ENCODE measurements at places on chromosomes 5 and 9.

- DNase-seq, result no peak
Measured at GRCh38 chr5:131671994-131672655, 37.1 kb upstream of the RAPGEF6 start.

- no peak for DNase-seq
Measured at GRCh38 chr5:107468276-107468675, 202.5 kb downstream of the EFNA5 start.

DNA sequence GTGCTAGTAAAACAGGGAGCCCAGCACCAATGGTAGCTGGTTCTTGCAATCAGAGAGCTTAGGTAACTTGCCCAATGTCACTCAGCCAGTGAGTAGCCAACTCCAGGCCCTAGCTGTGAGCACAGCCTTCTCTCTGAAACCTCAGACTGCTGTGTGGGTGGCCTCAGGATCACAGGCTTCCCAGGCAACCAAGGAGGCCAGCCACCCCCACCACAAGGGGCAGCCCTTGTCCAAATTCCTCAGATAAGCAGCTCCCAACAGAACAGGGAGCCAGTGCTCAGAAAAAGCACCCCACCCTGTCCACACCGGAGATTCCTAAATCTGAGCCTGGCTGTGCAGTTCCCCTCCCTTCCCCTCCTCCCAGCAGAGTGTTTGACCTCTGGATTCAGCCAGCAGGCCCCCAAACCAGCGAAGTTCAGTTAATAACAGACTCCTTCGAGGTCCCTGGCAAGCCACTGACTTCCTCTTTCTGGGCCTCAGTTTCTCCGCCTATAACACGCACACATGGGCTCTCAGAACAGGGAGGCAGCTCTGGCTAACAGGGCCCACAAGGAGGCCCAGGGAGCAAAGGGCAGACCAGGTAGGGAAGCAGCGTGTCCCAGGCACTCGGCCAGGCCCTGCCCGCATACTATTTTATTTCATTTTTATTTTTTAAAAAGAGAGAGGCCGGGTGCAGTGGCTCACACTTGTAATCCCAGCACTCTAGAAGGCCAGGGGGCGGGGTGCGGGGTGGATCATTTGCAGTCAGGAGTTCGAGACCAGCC lies 2.7 kb downstream of the EEIG1 start:
- no peak for DNase-seq

GRCh38 chr5:25029004-25029403 lies 384.2 kb upstream of the CDH10 start:
- DNase-seq, result peak; percentile 38

DNA sequence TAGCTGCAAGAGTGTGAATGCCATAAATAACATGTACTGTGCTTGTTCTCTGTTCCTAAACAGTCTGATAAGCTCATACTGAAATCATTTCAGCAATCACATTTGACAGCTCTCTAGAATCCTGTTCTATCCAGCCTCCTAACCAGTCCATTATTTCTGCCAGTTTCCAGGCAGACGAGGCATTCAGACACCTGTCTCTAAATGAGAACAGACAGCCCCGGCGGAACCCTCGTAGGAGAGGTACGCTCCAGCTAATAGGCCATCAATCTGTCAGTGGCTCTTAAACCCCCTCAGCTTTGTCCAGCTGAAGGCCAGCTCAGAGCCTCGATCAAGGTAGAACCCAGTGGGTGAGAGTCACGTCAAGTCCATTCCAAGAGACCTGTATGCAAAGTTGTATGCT lies 272.3 kb downstream of the GLIS3 start:
- DNase-seq, result no peak

GRCh38 chr5:5572010-5572865 lies 149.8 kb downstream of the ICE1 start:
- no peak for DNase-seq

DNA sequence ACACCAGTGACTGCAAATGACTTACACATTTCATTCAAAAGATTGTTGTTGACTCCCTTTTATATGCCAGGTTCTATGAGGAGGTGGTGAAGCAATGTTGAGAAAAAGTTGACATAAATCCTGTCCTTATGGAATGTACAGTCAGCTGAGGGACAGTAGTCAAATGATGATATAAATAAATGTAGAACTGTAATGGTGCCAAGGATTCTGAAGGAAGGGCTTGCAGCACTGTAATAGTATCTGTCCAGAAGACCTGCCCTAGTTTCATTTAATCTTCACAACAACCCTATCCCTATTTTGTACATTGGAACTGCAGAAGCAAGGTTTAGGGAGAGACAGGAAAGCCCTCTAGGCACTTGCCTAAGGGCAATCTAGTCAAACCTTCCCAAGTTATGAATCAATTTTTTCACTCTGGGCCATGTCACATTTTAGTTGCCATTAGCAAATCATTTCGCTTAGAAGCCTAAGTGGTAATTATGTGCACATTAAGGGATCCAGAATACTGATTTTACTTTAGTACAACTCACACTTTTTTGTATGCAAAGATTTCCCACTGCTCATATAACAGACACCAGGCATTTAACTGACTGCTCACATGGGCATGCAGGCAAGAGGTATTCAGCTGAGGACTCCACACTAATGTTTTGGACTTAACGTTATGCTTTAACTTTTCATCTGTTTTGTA lies 34.5 kb upstream of the LIFR start:
- no peak for DNase-seq

DNA sequence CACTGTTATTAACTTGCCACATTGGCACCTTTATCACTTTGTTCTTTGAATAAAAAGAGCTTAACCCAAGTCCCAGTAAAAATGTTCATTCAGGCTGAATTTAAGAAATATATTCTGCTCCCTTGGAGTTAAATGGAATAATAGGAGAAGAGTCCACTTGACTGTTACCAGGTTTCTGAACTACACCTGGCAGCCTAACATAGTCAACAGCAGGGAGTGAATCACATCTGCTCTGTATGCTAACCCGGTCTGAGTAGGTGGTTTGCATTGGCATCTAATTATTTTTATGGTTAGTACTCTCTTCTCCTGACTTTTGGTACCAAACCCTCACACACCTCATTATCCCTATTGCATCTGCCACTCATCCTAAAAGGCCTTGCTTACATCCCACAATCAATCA lies 86.7 kb downstream of the STK32A start:
- DNase-seq, result no peak

GRCh38 chr9:19161257-19162025 lies 34.1 kb upstream of the PLIN2 start:
- DNase-seq, result no peak

- DNase-seq, result no peak
Measured at GRCh38 chr9:118271331-118271730, 567.1 kb downstream of the TLR4 start.

DNA sequence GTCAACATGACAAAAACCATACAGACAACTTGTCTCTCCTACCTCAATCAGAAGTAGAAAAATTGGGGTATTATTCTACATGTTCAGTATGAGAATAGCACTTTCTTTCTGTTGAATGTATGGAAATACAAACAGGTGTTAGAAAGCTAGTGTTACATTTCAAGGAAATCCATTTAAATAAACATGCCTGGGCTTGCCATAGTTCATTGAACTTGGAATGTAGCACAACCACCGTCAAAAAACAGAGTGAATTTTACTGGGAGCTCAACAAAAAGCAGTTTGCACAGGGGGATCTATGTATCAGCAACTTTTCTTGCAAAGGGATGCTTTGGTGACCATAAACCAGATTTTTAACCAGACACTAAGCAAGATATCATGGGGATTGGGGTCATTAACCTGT lies 307.9 kb upstream of the SMARCA2 start:
- no peak for DNase-seq

DNA sequence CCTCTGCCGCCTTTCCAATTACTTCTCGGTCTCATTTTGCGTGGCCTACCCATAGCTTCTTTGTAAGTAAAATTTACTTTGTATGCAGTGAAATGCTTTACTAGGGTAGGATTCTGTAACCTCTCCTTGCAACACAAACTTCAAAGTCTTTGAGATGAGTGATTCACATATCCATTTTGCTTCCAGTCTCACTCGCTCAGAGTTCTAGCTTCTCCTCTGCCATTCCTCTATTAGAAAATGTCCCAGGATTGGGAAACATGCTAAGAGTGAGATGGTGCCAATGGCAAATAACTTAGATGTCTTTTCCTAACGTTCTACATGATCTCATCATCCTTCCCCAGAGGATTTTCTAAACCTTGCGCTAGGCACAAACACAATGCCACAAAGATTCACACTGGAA lies 270.5 kb upstream of the SLC30A5 start:
- DNase-seq, result no peak

GRCh38 chr5:119329666-119330065 lies 26.2 kb upstream of the TNFAIP8 start:
- DNase-seq, result no peak

DNA sequence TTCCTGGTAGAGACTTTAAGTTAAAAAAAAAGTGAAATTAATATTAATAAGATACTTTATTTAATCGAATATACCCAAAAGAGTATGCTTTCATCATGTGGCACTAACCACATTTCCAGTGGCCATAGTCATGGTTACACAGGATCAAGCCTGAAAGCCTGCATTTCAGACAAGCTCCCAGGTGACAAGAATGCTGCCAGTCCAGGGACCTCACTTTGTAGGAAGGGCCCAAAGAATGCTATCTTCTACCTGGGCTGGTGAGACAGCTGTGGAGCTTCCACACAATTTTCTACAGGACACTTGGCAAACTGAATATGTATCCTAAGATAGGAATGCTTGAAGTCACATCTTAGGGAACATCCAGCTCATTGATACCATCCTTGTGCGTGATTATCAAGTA lies 203.8 kb downstream of the AUH start:
- no peak for DNase-seq
